ENCODE measurements at places on chromosomes 2 and 18.
A peak's percentile ranks its signal among the peaks of the same experiment; 100 is the strongest.

DNA sequence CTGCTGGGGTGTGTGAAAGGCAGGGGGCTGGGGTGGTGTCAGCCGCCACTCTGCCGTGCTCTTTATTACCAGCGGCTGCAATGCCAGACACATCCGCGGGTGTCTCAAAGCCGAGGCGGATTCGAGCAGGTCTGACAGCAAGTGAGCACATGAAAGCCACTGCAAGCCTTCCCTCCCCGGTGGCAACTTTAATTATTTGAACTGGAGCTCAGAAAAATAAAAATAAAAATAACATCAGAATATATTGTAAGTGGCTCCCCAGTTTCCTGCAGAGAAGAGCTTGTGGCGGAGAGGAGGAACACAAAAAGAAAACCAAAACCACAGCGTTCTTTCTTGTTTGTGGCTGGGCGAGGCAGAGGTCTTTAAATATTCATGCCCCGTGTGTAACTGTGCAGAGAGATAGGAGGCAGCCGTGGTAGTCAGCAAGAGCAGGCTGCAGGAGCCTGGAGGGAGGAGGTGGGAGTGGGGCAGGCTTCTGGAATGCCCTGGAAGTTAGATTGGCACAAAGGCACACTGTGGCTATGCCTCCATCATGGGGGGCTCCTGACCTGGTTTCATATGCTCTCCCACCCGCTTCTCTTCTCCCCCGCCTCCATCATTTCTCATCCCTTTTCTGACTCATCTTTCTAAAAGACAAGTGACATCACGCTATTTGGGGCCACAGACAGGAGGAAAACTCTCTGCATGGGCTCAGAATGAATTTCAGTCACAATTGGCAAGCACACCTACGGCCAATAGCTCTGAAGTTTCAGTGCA is 199.8 kb downstream of the CLIP4 start:
- DNase-seq = peak; percentile 22

GRCh38 chr2:893311-893710 is 57.3 kb upstream of the SNTG2 start:
- no peak for DNase-seq

DNA sequence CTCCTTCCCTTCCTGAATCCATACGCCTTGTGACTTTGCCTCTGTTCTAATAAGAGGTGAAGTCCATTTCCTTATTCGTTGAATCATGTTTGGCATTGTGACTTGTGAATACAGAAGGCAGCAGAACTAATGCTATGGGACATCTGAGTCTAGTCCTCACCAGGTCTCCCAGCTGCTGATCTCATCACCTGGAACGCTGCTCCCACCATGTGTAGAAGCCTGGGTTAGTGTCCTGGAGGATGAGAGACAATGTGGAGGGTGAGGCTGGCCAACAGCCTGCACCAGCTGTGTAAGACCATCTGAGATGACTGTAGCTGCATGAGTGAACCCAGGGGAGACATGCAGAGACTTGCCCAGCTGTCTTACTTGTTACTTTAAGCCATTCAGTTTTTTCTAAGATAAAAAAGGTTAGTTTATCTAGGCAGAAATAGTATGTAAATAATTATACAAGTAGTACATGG is 3.5 kb upstream of the HAAO start:
- no peak for DNase-seq

DNA sequence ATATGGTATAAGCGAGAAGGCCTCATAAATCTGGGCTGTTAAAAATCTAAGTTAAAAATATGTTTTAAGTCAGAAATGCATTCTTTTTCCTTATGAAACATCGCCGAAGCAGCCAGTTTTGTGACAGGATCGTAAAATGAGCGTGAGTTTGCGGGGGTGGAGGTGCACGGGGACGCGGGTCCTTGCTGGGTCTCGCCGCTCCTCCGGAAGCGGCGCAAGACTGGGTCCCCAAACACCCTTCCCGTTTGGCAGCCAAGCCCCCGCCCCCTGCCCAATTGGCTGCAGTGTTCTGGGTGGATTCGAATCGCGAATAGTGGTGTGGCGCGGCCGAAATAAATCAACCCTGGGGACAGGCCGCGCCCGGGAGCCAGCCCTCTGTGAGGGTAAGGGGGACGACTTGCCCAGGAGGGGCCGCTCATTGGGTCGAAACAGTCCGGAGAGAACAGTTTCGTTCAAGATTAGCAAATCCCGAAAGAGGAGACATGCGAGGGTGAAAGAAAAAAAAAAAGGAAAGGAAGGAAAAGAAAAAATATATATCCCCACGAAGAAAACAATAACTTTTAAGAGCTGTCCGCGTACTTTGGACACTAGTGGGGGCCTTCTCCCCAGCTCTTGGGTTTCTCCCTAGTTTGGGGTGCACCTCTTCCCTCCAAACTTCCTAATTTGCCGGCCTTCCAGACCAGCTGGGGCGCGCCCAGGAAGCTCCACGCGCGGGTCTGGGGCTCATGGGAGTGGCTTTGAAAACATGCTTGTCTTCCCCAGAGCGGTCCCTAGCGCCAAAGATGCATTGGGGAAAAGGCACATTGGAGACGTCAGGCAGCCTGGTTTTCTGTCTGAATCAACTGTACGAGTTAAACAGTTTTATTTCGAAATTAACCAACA is 3.1 kb upstream of the GATA6 start:
- no peak for DNase-seq

Data from AG08395 (cell line).